ENCODE measurements at places on chromosomes 16 and 17.

DNA sequence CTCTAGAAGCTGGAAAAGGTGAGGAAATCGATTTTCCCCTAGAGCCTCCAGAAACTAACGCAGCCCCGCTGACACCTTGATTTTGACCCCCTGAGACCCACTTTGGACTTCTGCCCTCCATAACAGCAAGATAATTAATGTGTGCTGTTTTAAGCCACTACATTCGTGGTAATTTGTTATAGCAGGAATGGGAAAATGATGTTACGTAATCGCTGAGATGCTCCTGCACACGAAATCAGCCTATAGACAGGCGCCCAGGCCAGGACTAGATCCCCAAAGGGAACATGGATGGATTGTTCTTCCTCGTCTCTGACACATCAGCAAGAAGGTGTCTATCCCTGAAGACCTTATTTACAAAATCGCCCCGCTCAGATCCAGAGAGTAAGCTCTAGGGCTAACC, 1.4 kb upstream of the MYOCD start:
- DNase-seq, result no peak

GRCh38 chr17:30337393-30337999, 3.6 kb upstream of the TMIGD1 start:
- no peak for DNase-seq

GRCh38 chr17:66172691-66173223, 19.2 kb downstream of the CEP112 start:
- no peak for DNase-seq

GRCh38 chr17:14784997-14785696, 480.0 kb downstream of the PMP22 start:
- no peak for DNase-seq

DNA sequence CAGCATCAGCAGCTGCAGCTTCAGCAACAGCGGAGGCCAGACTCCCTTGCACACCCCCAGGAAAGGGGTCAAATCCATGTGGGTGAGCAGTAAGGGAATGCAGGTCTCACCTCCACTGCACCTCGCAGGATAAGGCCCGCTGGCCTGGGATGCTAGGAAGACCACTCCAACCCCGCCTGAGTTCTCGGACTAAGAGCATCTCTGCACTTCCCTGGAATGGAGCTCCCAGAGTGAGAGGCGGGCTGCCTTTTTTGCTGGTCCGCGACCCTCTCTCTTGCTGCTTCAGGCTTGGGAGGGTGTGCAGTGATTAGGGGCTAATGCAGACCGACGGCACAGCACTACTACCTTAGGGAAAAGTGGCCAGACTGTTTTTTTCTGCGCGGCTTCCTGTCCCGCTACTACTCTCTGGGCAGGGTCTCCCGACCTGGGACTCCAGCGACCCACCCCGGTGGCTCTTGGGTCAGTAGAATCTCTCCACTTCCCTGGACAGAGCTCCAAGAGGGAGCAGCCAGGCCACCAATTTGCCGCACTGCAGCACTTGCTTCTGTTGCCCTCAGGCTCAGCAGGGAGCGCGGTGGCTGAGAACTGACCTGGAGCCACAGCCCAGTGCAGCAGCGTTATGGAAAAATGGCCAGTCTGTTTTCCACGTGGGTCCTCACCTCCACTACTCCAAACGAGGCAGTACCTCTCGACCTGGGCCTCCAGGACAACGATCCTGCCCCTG, 480.4 kb downstream of the CDH8 start:
- no peak for DNase-seq

DNA sequence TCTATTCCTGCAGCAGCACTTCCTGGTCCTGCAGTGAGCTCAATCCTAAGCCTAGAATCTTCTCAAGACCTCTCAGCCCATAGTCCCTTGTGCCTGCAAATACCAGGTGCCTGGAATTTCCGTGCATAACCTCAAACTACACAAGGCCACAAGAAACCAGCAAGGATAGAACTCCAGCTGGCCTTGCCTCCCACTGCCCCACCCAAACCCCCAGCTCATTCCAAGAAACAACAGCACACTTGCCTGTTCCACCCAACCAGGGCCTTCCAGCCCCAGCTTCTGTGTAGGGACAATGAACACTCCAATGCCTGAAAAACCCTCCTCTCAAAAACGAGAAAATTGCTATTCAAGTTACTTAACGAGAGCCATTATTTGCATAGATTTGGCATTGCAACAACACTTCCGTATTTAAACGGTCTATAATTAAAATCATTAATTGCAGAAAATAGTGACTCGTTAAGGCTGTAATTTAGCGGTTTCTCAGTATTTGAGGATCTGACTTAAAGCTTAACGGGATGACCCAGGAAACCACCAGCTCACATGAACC, 147.0 kb downstream of the C16orf78 start:
- DNase-seq, result no peak

GRCh38 chr17:40916366-40916765, 21.1 kb downstream of the KRT23 start:
- DNase-seq, result no peak

Data from nephron progenitor cell (in vitro differentiated cells).